RKO (cell line): ENCODE measurements at places on chromosomes 2 and 18.

- no peak for DNase-seq
Observed at GRCh38 chr2:8116661-8117060, 565.2 kb upstream of the ID2 start.

DNA sequence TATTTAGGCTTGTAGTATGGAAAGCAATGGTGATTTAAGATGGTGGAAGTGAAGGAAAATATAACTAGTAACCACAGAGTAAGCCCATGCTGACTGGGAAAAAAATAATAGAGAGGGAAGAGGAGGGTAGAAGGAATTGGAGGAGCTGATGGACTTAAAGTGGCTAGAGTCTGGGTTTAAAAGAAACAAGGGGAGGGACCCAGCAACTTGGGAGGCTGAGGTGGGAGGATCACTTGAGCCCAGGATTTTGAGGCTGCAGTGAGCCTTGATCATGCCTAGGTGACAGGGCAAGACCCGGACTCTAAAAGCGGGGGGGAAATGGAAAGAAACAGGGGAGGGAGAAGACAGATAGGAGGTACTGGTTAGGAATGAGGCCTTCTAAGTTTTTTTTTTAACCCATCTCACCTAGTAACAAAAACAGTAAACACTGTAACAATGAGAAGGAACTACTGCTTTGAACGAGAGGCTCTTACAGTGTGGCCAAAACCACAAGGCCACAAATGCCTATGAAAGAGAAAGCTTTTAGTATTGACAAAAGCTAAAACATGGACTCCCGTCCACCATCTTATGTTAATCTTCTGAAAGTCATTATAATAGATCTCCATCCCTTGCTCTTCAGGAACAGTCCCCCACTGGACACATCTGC, 26.6 kb downstream of the METTL8 start:
- DNase-seq: no peak

DNA sequence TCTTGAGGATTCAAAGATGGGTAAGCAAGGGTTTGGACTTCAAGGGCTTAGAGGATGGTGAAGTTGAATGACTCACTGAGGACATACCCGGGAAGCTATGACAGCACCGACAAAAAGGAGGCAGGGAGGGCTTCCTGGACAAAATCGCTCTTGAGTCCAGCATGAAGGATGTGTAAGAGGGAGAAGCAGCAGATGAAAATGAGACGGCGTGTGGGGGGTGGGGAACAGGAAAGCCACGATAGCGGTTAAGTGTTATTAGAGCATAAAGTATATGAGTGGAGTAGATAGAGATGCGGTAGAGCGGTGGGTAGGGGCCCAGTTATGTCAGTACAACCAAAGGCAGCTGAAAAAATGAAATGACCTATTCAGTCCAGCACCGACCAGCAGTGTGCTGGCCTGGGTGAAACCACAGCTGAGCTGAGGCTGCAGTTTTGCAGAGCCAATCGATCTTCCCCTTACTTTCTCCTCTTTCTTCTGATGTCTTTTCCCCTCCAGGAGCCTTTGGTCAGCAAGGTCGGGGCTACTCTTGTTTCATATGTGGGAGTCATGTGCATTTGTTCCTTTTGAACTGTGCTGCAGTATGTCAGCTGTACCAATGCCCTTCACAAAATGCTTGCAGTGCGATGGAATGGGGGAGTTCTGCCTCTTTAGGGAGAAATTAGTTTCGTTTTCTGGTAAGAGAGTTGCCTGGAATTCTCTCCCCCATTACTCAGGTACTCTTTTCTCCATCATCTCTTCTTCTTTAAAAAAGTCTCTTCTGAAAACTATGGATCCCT, 2.0 kb upstream of the THUMPD2 start:
- DNase-seq: no peak

- no peak for DNase-seq
Observed at GRCh38 chr2:44705876-44706480, 235.5 kb upstream of the SIX3 start.

GRCh38 chr2:5562426-5562825, 129.8 kb upstream of the SOX11 start:
- no peak for DNase-seq

GRCh38 chr2:134324947-134325346, 71.1 kb downstream of the MGAT5 start:
- DNase-seq: no peak

GRCh38 chr2:211846036-211846400, 692.6 kb downstream of the ERBB4 start:
- no peak for DNase-seq

DNA sequence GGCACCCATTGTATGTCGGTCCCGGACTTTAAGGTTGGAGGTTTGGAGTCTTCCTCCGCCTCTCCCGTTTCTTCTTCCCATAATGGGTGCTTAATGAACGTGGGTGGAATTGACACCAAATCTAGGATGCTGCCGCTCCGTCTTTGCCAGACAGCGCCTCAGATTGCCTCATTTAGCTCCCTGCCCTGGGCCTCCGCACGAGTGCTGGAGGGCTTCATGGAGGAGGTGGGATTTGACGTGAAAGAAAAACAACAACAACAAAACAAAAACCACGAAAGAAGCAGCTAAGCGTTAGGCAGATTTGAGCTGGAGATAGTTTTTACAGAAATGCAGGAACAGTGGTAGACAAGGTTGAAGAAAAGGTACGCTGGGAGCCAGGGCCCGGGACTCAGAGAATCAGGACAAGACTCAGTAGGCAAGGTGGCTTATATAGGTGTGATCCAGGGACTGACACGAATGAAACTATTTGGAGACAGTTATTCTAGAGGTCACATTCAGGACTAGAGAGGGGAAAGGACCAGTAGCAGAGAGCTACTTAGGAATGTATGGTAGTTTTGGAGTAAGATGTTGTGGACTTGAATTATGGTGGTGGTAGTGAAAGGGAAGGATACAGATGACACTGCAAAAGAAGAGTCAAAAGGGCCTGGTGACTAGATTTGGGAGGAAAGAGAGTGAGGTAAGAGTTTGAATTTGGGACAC, 605 bp downstream of the ZNF2 start:
- no peak for DNase-seq

- DNase-seq: no peak
Observed at GRCh38 chr2:15385184-15385583, 175.9 kb downstream of the NBAS start.

DNA sequence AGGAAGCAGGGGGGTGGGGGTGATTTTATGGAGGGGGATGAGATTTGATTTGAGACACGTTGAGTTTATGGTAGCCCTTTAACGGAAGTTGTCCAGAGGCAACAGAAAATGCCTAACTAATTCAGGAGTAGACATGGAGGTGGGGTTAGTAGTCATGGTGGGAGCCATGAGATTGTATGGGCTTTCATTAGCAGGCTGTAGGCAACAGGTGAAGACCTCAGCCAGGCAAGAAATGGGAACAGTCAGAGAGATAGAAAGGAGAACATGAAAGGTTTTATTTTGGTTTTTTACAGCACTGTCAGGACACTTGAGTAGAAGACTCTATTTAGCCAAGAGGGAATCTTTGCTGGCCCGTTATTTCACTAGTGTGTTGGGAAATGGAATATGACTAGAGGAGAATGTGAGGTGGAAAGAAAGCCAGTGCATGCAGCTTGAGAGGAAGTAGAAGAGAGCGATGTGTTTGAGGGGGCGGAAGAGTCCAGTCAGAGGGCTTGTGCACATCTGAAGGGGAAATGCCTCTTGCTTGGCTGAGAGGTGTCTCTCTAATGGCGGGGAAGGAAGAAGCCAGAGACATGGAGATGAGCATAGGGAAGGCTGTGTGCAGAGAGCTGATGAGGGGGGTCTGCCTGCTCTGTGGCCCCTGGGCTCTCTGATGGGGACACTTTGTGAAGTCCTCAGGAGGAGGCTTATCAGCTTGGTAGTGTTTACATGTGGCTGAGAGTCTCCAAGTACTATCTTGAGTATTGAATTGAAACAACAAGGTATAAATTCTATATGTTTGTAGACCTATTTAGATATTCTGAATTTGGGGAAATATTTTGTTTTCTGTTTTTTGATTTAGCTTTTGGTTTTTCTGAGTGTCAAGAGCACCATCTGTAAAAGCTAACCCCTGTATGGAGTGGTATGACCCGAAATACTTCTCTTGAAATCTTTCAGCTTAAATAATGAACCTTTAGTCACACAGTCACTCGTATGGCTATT, 66.9 kb upstream of the ITM2C start:
- DNase-seq: no peak
